Vagina (tissue), 2 donors: ENCODE measurements at places on chromosomes 2 and 18.

- no peak for DNase-seq
Observed at GRCh38 chr2:220168891-220169546, 541.6 kb downstream of the SLC4A3 start.

DNA sequence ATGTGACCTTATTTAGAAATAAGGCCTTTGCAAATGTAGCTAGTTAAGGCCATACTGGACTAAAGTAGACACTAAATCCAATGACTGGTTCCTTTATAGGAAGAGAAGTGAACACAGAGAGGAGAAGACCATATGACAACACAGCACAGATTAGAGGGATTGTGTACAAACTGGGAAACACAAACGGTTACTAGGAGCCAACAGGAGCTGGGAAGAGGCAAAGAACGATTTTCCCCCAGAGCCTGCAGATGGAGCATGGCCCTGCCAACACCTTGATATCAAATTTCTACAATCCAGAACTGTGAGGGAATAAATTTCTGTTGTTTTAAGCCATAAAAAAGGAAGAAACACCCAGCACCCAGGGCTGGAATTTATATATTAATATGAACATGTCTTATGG, 38.7 kb upstream of the COL5A2 start:
- no peak for DNase-seq

DNA sequence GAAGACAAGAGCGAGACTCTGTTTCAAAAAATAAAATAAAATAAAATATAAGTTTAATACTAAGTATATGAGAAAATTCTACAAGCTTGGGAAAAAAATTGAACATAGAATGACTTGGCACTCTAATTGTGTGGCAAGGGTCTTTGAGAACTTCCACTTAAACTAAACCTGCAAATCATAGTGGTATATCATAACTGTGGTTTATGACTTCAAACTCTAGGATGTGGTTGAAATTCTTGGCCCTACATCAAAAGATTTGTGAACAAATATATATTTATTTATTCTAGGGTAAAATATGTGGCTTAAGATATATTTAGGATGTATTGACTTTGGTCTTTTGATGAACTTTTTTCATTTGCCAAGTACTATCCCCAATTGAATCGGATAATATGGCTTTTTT, 3.1 kb upstream of the FAM171B start:
- no peak for DNase-seq

GRCh38 chr2:65033178-65033577, 23.0 kb upstream of the CEP68 start:
- DNase-seq = no peak

DNA sequence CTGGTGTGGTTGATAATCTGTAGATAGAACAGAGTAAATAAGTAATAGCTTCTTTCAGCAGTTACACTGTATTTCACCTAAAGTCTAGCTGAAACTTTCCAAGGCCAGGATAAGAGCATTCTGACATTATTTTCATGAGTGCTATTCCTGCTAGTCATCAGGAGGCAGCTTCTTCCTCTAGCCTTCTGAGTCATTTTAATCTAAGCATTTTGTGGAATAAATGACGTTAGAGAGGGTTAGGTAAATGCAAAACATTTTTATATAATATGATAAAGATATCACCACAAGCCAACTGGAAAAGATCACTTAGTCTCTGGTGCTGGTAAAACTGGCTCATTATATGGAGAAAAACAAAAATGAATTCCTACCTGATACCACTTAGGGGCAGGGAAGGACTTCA, 138.5 kb downstream of the MEP1B start:
- no peak for DNase-seq

DNA sequence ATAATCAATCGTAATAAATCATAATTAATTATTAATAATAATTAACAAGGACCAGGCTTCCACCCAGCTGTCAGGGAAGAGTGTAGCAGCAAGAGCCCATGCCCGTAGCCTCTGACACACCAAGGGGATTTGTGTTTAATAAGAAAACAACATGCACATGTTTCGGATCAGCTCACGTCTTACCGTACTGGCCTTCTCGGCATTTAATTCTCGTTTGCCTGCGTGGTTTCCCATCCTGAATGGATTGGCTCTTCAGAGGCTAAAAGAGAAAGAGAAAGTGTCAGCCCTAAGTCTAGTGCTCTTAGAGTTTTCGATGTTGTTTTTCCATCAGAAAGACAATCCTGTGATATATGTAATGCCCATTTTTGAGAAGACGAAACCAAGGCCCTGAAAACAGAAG, 27.6 kb downstream of the MBP start:
- no peak for DNase-seq

DNA sequence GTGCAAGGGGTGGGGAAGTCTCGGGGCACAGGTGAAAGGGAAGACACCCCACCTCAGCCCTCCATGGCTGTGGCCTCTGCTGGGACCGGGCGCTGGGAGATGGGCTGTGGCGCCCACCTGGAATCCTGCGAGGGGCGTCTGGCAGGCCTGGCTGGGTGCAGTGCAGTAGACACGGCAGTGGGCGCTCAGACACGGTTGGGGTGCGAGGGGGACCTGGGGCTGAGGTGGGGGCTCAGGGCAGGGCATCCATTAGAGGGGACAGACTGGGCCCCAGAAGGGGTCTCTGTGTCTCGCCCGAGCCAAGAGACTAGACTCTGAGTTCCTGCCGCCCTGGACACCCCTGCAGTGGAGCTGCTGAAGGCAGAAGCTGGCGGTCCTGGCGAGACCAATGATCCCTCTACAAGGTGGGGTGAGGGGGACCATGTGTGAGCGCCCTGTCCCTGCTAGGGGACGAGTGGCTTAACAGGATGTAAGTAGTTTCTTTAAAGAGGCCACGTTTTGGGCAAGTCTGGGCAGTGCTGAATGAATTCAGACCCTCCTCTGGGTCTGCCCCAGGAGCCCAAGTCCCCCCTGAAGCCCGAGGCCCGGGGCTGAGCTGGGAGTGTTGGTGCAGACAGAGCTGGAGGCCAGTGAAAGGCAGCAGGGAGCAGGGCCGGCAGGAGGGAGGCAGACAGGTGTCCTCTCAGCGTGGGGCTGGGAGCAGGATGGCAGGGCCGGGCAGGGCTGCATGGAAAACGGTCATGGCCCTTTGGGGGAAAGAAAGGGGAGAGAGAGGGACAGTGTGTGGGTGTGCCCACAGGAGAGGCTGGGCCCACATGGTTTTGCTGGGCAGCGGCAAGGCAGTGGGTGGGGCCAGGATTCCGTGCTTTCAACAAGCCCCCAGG, 57.2 kb downstream of the HS6ST1 start:
- no peak for DNase-seq
